ENCODE measurements at places on chromosomes 3 and 15. TPM values are rescaled to one million over a fixed set of nuclear protein-coding genes. Genes with fewer than 3 reads are reported as not detected.
A peak's percentile ranks its signal among the peaks of the same experiment; 100 is the strongest.

GRCh38 chr3:51371943-51372557 lies 13.0 kb upstream of the MANF start:
- peak; percentile 64 for DNase-seq

The SNX1 gene
- 153 TPM for total RNA-seq

The GOLGA6A gene
- not detected for total RNA-seq

The CTXND1 gene
- total RNA-seq, result 0.21 TPM

The SST gene
- not detected for total RNA-seq

The ECE2 gene
- total RNA-seq, result not detected
